Upper lobe of right lung (tissue), 1 donor: ENCODE measurements at places on chromosomes 11 and 22. TPM values are rescaled to one million over a fixed set of nuclear protein-coding genes. Genes with fewer than 3 reads are reported as not detected.
A peak's percentile ranks its signal among the peaks of the same experiment; 100 is the strongest.

GRCh38 chr11:107666911-107667613 lies 44.8 kb downstream of the SLN start:
- no peak overlapping the region for H3K27ac ChIP-seq
- no peaks in the 10 kb centered on the region for H3K4me1 ChIP-seq
- no peaks in the 10 kb centered on the region for H3K27me3 ChIP-seq
- DNase-seq: no peak
- no peak overlapping the region for H3K4me3 ChIP-seq

DNA sequence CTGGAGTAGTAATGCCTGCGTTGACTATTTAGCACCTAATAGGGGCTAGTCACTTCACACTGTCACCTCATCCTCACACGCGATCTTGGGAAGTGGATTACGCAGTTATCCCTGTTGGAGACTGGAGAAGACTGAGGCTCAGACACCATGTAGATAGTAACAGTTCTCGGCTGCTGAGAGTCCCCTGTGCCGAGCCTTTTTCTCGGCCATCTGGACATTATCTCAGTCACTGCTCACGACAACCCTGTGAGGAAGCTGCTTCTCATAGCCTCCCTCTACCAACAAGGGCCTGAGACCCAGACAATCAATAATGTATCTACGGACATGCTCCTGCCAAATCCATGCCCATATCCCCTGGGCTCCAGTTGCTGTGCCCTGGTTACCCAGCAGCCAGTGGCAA lies 25.9 kb downstream of the SCUBE1 start:
- H3K4me1 ChIP-seq: no peaks in the 10 kb centered on the region
- no peak for DNase-seq
- H3K4me3 ChIP-seq: no peak overlapping the region
- H3K27ac ChIP-seq: peak overlapping the region; percentile 3
- H3K27me3 ChIP-seq: no peaks in the 10 kb centered on the region

- H3K4me3 ChIP-seq: no peak overlapping the region
- H3K27me3 ChIP-seq: no peaks in the 10 kb centered on the region
- H3K4me1 ChIP-seq: no peaks in the 10 kb centered on the region
- no peak for DNase-seq
- H3K36me3 ChIP-seq: peaks cover 18% of the 10 kb centered on the region
Measured at GRCh38 chr11:69057236-69057635, 8.5 kb downstream of the TPCN2 start.

GRCh38 chr11:83568516-83568915 lies 282.3 kb upstream of the CCDC90B start:
- no peaks in the 10 kb centered on the region for H3K4me1 ChIP-seq
- H3K36me3 ChIP-seq: no peaks in the 10 kb centered on the region
- DNase-seq: no peak
- no peak overlapping the region for H3K4me3 ChIP-seq

- H3K4me3 ChIP-seq: no peak overlapping the region
- H3K36me3 ChIP-seq: no peaks in the 10 kb centered on the region
- DNase-seq: no peak
- no peak overlapping the region for H3K27ac ChIP-seq
Measured at GRCh38 chr22:38566726-38567504, 3.1 kb downstream of the DMC1 start.

DNA sequence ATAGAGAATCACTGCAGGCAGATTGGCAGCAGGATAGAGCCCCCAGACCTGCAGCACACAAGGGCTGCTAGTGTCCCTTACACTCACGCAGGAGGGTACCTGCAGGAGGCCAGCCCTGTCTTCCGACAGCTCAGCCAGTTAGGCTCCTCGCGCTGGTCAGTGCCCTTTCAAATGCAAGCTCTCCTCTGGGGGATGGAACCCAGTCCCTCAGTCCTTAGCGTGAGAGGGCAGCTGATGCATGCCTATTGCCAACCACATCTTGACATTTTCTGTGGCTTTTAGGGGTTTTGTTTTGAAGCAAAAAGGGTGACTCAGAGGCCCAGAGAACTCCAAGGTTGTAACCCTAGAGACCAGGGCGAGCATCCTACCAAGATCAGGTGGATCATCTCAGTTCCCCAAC lies 40.0 kb downstream of the WNT11 start:
- no peak overlapping the region for H3K4me3 ChIP-seq
- no peaks in the 10 kb centered on the region for H3K4me1 ChIP-seq
- H3K36me3 ChIP-seq: no peaks in the 10 kb centered on the region
- H3K27me3 ChIP-seq: no peaks in the 10 kb centered on the region
- H3K27ac ChIP-seq: no peak overlapping the region

- DNase-seq: no peak
- H3K4me1 ChIP-seq: peaks cover 5% of the 10 kb centered on the region
- H3K4me3 ChIP-seq: no peak overlapping the region
- H3K27ac ChIP-seq: peak overlapping the region; percentile 61
- no peaks in the 10 kb centered on the region for H3K36me3 ChIP-seq
- H3K27me3 ChIP-seq: no peaks in the 10 kb centered on the region
Measured at GRCh38 chr11:76615950-76616349, 54.6 kb downstream of the LRRC32 start.

GRCh38 chr22:24108073-24108472 lies 73.2 kb upstream of the SUSD2 start:
- H3K4me3 ChIP-seq: no peak overlapping the region
- DNase-seq: no peak
- peaks cover 8% of the 10 kb centered on the region for H3K36me3 ChIP-seq
- peaks cover 5% of the 10 kb centered on the region for H3K4me1 ChIP-seq
- H3K27me3 ChIP-seq: no peaks in the 10 kb centered on the region
- H3K27ac ChIP-seq: no peak overlapping the region

GRCh38 chr11:94649254-94649653 lies 82.1 kb downstream of the PIWIL4 start:
- H3K36me3 ChIP-seq: no peaks in the 10 kb centered on the region
- DNase-seq: no peak
- H3K27me3 ChIP-seq: no peaks in the 10 kb centered on the region
- no peak overlapping the region for H3K27ac ChIP-seq
- peaks cover 7% of the 10 kb centered on the region for H3K4me1 ChIP-seq
- no peak overlapping the region for H3K4me3 ChIP-seq

DNA sequence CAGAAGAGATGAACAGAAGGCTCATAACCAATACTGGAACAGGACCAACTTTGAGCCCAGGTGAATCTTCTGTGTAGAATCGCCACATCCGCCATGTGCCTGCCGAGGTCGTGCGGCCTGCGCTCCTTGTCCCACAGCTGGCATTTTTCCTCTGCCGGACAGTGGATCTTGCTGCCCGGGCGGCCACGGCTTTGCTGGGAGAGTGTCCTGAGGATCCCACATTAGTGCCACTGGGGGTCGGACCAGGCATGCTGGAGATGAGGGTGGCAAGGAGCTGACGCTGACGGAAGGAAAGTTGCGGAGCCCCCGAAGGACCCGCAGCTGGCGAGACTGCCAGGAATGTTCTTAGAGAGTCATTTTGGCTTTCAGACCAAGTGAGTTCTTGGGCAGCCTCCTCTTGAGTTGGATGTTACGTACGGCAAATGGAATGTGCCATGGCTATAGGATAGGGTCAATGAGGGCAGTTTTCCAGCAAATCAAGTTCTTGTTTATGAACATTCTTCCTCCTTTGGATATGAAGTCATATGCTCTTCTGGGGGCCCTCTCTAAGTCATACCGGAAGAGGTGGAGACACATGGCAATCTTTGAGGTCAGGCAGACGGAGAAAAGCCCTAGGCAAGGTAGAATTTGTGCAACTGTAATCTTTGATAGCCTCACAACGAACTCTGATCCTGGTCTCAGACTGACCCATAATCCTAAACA lies 57.4 kb upstream of the NUP160 start:
- H3K4me1 ChIP-seq: peaks cover 16% of the 10 kb centered on the region
- H3K27ac ChIP-seq: peak overlapping the region; percentile 36
- DNase-seq: no peak
- no peaks in the 10 kb centered on the region for H3K36me3 ChIP-seq

GRCh38 chr11:113287801-113288200 lies 26.6 kb upstream of the TTC12 start:
- DNase-seq: no peak
- no peak overlapping the region for H3K4me3 ChIP-seq
- H3K27ac ChIP-seq: no peak overlapping the region
- H3K27me3 ChIP-seq: no peaks in the 10 kb centered on the region

- H3K27me3 ChIP-seq: no peaks in the 10 kb centered on the region
- H3K36me3 ChIP-seq: no peaks in the 10 kb centered on the region
- H3K4me3 ChIP-seq: peak overlapping the region; percentile 58
- H3K4me1 ChIP-seq: peaks cover 26% of the 10 kb centered on the region
Measured at GRCh38 chr22:35838855-35839576, 121.3 kb downstream of the APOL5 start.

GRCh38 chr11:118521892-118522311 lies 5.4 kb upstream of the TTC36 start:
- no peak overlapping the region for H3K4me3 ChIP-seq
- peaks cover 61% of the 10 kb centered on the region for H3K36me3 ChIP-seq
- no peak for DNase-seq
- H3K4me1 ChIP-seq: peaks cover 11% of the 10 kb centered on the region
- H3K27ac ChIP-seq: no peak overlapping the region

DNA sequence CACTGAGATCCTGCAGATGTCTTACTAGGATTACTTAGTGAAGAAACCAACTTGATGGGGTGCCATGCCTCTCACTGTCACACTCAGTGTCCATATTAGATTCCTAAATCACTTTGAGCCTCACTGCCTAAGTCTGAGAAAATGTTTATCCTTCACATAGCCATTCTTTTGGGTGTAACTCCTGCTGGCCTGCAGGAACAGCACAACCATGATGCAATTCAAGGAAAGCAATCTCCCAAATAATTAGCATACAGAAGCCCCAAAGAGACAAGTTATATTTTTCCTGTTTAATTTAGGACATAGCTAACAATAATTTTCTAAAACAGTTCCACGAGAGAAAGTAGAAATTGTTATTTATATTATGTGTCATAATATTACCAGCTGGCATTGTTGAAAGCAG lies 655.5 kb downstream of the KCNA4 start:
- no peaks in the 10 kb centered on the region for H3K36me3 ChIP-seq
- no peak for DNase-seq
- H3K27me3 ChIP-seq: no peaks in the 10 kb centered on the region
- no peak overlapping the region for H3K4me3 ChIP-seq

- H3K4me1 ChIP-seq: no peaks in the 10 kb centered on the region
- H3K4me3 ChIP-seq: no peak overlapping the region
- no peak overlapping the region for H3K27ac ChIP-seq
- peaks cover 9% of the 10 kb centered on the region for H3K36me3 ChIP-seq
Measured at GRCh38 chr11:82831364-82831763, 68.9 kb downstream of the PRCP start.

FOXR1 gene
- total RNA-seq: not detected

ARFIP2 gene
- total RNA-seq: 36.4 TPM

MIOX gene
- total RNA-seq: not detected

TSPAN32 gene
- 12.2 TPM for total RNA-seq

TMEM132A gene
- total RNA-seq: 18.4 TPM

SMC1B gene
- total RNA-seq: not detected

ROBO4 gene
- 75.0 TPM for total RNA-seq

DRD4 gene
- total RNA-seq: 1.2 TPM

CALCA gene
- total RNA-seq: not detected

DNAJB13 gene
- total RNA-seq: not detected

LRRC4C gene
- total RNA-seq: 2.2 TPM

OR8H3 gene
- total RNA-seq: not detected

INS gene
- not detected for total RNA-seq
